ENCODE measurements at places on chromosomes 5 and 9.

DNA sequence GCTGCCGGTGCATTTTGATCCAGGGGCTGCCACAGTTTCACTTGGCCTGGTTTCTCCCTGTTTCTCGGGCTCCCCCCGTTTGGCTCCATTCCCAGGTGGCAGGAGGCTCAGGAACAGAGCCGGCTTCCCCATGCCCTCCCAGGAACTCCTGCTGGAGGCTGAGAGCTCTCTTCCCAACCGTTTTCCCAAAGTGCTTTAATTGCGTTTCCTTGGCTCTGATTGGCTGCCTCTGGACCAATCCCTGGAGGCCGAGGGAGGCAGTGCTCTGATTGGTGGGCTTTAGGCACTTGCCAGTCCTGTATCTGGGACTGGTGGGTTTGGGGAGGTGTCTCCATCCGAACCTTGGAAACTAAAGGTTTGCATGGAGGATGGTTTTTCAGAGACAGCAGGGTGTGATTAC is 4.9 kb downstream of the TSPAN17 start:
- DNase-seq: no peak

GRCh38 chr9:128787659-128788058 is 606 bp downstream of the TBC1D13 start:
- DNase-seq: no peak

- DNase-seq: no peak
Observed at GRCh38 chr9:115520646-115521045, 402.7 kb upstream of the TNC start.

DNA sequence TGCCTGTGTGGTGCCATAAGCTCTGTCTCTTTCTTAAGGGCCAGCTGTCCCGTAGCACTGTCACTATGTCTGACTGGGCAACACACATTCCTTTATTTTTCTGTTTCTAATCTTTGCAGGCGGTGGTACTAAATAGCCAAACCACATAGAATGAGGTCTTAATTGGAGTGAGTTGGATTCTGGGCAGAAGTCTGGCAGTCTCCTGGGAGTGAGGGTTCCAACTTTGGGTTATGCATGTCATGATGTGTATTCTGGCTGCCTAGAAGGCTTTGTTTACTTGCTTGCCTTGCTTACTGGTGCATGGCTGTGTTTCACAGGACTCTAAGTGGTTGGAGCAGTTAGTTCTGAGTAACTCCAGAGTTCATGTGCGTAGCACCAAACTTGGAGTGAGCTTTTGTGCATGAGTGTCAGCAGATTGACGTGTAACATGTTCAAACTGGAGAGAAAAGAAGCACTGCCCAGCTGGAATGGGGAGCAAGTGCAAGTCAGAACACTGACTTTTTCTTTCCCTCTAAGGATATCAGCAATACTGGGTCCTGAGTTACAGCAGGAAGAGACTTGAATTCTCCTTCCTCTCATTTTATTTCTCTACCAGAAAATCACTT is 185.8 kb downstream of the PCSK1 start:
- no peak for DNase-seq

Measured in naive thymus-derived CD8-positive, alpha-beta T cell (primary cell).